ENCODE measurements at places on chromosomes 1 and 21.

DNA sequence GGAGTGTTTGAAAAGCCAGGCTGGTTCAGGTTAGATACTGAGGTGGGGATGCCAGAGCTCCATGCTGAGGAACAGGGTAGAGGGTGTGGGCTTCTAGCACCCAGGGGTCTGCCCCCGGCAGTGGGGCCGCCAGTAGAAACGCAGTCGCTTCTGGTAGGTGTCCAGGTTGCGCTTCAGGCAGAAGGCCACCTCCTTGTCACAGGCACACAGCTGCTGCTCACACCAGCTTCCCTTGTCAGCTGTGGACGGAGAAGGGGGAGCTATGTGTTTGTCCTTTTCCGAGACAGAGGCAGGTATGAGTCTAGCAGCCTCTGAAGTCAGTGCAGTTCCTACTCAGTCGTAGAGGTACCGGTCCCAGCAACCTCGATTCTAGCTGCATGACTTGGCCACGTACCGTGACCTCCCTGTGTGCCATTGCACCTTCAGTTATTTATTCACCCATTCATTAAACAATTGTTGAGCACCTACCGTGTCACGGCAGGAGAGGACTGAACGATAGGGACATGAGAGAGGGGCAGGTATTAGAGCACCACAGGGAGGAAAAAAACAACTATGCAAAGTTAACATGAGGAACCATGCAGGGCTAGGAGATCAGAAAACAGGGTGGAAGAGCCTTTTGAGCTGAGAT lies 5.2 kb downstream of the PLA2G2D start:
- DNase-seq, result no peak

DNA sequence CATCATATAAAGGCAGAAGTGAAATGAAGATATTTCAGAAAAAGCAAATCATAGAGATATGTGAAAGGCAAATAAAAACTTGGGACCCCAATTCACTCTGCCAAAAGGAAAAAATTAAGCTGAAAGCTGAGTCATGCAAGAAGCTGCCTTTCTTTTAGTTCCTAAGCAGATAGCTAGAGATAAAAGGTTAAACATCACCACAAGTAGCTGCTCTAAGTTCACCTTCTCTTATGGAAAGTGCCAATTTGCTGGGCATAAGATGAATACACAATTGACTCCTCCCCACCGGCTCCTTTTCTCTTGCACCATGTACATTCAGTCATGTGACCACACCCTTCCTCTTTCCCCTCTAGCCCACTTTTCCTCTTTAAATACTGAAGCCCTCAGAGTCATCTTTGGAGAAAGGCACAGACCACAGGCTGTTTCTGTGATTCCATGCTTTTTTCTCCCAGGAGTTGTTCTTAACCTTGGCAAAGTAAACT lies 5.4 kb upstream of the SUMO3 start:
- no peak for DNase-seq

- DNase-seq, result no peak
Measured at GRCh38 chr1:24052220-24052619, 59.7 kb downstream of the MYOM3 start.

- DNase-seq, result peak; percentile 93
Measured at GRCh38 chr1:22018583-22019559, 17.4 kb downstream of the CELA3A start.

DNA sequence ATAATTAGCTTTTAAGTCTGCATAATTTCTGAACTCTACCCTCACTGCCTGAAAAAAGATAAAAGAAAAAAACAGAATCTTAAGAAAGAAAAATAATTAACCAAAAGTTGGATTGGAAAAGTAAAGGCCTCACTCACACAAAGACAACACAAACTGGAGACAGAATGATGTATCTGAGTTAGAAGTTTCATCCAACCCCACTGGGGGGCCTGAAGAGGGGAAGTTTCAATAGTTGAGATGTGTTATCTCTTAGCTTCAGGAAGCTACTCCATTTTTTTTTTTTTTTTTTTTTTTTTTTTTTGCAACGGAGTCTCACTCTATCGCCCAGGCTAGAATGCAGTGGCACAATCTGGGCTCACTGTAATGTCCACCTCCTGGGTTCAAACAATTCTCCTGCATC lies 19.9 kb downstream of the SYDE2 start:
- no peak for DNase-seq

Data from HS-5 (cell line).